NCI-H460 (cell line): ENCODE measurements at places on chromosomes 3 and 15. TPM values are rescaled to one million over a fixed set of nuclear protein-coding genes. Genes with fewer than 3 reads are reported as not detected.

DNA sequence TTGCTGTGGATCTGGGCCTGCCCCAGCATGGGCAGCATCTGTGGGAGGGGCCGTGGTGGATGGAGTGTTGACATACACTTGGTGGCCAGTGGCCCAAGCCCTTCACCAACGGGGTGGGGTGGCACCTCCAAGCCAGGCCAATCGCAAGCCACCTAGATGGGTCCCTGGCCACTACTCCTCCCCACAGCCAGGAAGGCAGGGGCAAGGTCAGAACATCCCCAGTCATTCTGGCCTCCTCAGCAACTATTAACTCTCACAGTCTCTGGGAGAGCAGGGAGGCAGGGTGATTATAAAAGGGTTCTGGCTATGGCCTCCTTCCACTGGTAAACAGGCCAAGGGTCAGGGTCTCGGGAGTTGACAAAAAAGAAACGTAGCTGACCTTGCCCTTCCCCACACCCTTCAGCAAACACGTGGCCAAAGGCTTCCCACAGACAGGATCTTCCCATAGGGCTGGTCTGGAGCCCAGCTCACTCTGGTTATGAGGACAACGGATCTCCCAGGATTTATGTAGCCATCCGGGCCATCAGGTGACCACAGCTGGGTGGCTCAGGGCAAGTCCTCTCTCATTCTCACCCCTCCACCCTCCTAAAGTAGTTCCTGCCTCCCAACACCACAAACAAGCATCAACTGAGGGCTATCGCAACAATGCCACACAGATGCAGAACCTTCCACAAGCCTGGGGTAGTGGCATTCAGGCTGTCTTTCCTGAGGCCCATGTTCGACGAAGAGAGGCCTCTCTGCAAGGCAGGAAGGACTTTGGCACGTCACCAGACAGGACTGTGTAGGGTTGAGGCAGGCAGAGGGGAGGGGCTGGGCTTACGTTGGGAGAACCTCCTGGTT, 18.9 kb downstream of the TLE3 start:
- DNase-seq = no peak

The FBN1 gene
- total RNA-seq = 9.3 and 9.9 TPM in 2 replicates

DNA sequence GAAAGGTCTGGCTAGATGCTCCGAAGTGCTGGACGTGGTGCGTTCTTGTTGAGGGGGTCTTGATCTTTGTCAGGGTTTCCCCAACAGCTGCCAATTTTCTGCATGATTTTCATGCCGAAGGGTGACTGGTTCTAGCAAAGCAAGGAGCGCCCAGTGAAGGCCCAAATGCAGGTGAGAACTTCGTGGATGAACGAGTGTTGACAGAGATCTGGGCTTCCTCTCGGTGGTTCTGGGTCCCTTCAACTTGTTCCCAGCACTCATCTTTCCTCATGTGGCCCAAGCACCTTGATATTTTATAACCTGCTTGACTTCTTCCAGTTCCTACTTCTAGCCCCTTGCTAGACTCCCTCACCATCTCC, 40.8 kb upstream of the TFRC start:
- DNase-seq = no peak

GRCh38 chr3:177771780-177772179, 574.5 kb upstream of the TBL1XR1 start:
- DNase-seq = no peak

GRCh38 chr3:115498898-115499297, 124.4 kb upstream of the GAP43 start:
- DNase-seq = no peak

The SAXO2 gene
- 1.9 TPM in 1 of 2 replicates, not detected in the other for total RNA-seq

GRCh38 chr3:115922681-115923347, 299.5 kb downstream of the GAP43 start:
- DNase-seq = no peak

DNA sequence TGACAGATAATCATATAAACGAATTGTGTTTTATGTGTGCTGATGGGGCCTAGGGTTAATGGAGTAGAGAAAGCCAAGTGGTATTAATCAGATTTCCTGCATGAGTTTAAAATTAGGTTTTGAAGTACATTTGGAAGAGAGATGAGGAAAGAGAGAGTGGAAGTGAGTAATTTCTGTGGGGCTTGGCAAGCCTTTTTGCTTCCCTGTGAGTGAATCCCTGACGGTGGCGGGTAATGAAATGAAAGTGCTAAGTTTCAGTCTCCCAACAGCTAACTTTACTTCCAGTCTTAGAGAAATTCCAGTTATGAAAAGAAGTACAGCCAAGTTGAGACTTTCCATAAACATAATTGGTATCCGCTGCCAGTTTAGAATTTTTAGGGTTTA, 139.4 kb downstream of the BBX start:
- DNase-seq = no peak

GRCh38 chr3:185934174-185934557, 3.6 kb downstream of the TRA2B start:
- no peak for DNase-seq

The PLXNB1 gene
- 4.3 and 5.6 TPM in 2 replicates for total RNA-seq

The ZCWPW2 gene
- 0.22 and 0.29 TPM in 2 replicates for total RNA-seq

DNA sequence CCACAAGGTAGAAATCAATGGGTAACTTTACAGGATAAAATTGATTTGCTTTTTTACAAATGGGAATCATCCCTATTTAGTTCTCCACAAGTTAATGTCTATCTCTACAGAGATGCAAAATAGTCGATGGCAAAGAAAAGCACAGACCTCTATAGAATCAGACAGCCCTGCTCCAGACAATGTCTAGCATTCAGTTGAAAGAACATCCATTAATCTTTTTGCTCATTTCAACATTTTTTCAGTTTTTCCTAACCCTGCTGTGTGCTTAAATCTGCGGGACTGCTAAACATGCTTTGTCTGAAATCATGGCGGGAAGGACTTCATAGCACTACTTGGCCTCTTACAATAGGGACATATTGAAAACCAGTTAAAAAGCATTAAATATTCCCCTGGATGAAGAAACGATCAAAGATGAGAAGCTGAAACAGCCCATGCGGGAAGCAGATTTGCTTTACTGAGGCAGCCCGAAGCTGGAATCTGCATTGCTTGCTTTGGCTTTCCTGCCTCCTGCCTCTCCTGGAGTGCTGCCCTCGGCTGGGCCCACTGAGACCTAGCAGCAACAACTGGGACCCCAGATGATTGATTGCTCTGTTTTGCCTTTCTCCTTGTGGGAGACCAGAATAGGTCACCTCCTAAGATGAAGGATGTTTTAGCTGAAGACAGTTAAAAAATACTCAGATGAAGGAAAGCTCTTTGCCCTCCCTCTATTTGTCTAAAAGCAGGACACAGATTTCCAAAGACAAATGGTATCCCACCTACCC, 38.5 kb upstream of the RASGRP1 start:
- DNase-seq = no peak

- DNase-seq = no peak
Observed at GRCh38 chr3:149792452-149793270, at the start of gene ANKUB1. Gene ANKUB1 (minus strand): TSS chr3:149792554. CDS start chr3:149792366, 188 bp downstream.

DNA sequence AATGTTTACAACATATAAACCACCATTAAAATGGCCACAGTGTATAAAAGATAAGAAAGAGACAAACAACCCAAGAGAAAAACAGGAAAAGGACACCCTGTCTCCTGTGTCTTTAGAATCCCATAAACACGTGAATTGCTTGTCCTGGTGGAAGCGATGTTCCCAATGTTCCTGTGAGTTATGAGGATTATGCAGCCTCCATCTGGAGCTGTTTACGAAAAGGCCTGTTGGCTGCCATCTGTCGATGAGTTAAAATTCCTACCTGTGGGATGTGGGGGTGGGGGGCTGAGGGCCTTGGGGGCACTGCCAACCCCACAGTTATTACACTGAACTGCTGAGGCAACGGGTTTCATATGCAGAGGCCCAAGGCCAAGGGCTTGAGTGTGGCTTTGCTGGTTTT, 13.6 kb downstream of the NISCH start:
- DNase-seq = no peak

GRCh38 chr3:183313764-183314163, 60.7 kb downstream of the B3GNT5 start:
- no peak for DNase-seq

DNA sequence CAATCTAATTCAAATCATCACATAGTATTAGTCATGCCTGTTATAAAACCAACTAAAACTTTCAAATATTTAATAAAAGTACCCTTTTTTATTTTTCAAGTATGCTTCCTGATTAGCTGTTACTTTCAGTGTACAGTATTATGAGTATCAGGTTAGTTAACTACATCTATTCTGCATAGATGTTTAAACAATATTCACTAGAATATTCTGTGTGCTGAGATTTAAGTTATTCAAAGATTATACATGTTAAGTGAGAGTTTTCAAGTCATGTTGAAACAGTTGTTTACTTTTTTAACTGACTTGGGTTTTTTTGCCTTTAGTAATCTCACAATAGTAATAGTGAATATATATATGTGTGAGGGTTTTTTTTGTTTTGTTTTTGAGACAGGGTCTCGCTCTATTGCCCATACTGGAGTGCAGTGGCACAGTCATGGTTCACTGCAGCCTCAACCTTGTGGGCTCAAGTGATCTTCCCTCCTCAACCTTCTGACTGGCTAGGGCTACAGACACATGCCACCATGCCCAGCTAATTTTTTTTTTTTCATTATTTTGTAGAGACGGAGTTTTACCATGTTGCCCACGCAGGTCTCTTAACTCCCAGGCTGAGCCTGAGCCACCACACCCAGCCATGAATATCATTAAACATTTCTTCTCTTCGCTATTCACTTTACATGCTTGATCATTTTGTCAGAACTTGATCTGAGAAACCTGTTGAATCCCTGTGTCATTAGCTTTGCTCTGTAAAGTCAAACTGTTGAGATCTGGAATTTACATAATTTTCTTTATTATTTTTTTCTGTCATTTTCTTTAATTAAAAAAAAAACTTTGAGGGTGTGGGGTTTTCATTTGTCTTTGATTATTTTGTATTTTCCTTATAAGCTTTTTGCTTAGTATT, 286.2 kb upstream of the UBE2E1 start:
- no peak for DNase-seq

DNA sequence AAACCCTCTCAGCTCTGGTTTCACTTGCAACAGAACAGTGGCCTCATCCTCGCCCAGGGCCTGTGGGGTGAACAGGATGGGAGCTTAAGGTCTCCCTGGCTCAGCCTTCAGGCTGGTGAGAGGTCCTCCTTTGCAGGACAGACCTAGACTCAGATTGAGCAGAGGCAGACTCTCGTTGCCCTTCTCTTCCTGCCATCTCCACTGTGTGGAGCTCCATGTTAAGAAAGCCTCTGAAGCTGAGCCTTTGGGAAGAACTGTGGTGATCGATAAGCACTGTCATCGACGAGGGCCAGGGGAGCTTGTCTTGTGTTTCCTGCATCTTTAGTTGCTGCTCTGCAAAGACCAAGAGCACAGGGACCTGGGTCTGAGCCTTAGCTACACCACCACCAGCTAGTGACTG, 37.8 kb upstream of the GRIP2 start:
- no peak for DNase-seq

DNA sequence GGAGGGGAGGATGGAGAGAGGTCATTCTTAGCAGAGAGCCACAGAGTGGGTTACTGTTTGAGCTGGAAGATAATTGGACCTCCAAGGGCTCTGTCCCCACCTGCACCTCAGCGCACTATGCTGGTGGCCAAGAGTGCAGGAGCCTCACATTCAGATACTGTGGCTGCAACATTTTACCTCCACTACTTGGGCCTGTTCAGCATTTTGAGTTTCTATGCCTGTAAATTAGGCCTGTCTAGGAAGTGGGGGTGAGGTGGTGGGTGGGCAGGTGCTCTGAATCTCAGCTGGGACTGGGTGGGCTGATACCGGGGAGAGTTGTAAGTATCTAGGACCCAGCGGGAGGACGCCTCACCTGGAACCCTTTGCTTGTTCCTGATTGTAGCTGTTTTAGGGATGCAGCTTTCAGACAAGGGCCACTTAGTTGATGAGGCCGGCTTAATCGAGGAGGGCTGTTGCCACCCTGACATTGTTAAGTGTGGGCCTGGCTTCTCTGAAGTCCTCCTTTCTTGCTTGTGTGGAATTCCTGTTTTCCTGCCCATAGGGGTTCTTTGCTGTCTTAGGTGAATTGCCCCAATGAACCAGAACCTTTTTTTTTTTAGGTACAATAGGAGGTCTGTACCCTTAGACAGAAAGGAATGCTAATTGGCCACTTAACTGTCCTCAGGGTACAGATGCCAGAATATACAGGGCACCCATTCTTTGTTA, 83.8 kb downstream of the SMAD3 start:
- DNase-seq = no peak

DNA sequence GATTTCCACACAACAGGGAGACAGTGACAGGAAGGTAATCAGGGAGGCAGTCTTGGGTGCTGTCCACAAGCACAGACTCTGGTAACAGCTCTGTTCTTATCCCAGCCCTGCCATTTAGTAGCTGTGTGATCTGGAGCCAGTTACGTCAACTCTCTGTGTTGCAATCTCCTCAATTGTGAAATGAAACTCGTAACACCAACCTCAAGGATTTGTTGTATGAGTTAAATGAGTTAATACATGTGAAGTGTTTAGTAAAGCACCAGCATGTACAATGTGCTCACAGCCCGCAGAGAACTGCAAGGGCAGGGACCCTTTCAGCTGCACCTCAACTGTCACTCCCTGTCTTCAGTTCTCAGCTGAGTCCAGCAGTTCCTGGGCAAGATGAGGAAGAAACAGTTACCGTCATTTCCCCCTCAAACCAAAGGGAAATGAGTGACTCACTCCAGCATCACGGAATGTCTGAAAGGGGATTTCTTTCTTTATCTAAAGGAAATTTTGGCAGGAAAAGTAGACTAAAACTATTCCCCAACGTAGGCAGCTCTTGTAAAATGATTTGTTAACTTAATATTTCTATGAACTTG, 39.9 kb upstream of the MB21D2 start:
- DNase-seq = peak; percentile 85

The SLC7A14 gene
- not detected in 2 replicates for total RNA-seq

The SH2D7 gene
- total RNA-seq = not detected in 2 replicates

The GPR62 gene
- total RNA-seq = not detected in 2 replicates

- peak; percentile 5 for DNase-seq
Observed at GRCh38 chr15:23629234-23629805, 18.3 kb downstream of the MAGEL2 start.

The PAK6 gene
- 1.6 TPM in 1 of 2 replicates, not detected in the other for total RNA-seq

DNA sequence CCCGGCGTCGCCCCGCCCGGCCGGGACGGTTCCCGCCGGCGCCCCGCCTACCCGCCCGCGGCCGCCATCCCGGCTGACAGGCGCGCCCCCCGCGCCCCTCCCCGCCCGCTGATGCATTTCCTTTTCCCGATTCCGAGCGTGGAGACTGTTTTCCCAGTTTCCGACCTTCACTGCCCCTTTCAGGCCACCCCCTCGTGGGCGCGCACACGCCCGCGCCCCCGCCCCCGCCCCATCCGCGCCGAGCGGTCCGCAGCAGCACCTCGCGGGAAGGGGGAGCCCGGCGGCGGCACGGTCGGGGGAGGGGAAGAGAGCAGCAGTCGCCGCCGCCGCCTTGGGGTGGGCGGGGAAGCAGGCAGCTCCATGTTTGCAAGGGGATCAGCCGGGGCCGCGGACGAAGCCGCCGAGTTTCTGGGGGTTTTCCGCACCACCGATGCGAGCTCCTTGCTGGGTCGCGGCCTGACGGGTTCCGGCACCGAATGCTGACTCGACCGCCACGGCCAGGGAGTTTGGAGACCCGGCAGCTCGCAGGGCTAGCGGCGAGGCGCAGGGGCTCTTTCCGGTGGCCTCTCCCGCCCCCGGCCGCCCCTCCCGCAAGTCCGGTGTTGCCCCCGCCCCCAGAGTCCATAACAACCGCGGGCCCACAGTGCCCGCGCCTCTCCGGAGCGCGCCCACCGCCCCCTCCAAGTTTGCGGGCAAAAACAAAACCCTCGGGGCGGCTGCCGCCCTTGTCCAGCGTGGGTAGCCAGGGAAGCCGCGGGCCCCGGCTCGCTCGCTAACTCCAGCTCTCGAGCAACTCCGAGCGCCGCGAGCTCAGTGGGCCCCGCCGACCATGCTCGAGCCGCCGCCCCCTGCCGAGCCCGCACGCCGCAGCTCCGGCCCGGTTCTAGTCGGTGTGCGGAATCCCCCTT, 3.2 kb upstream of the SIN3A start:
- no peak for DNase-seq
